ENCODE measurements at places on chromosomes 1 and 21. TPM values are rescaled to one million over a fixed set of nuclear protein-coding genes. Genes with fewer than 3 reads are reported as not detected.

Gene C1orf56
- polyA plus RNA-seq, result 1.7 TPM

Gene C1QA
- polyA plus RNA-seq, result 25.9 TPM

Gene TCEA3
- polyA plus RNA-seq, result 22.0 TPM

Gene ADCY10
- polyA plus RNA-seq, result not detected

Gene LRRC39
- polyA plus RNA-seq, result 1.2 TPM

Gene ARTN
- 1.8 TPM for polyA plus RNA-seq

Gene MASP2
- not detected for polyA plus RNA-seq

Gene AKR7A3
- 1.3 TPM for polyA plus RNA-seq

Gene SUCO
- polyA plus RNA-seq, result 10.9 TPM

Gene TFAP2E
- 0.87 TPM for polyA plus RNA-seq

Gene CATSPER4
- not detected for polyA plus RNA-seq

Gene BLZF1
- polyA plus RNA-seq, result 22.0 TPM

Gene NCF2
- polyA plus RNA-seq, result 3.4 TPM

Gene OR2L3
- not detected for polyA plus RNA-seq

Gene SNAPIN
- 35.3 TPM for polyA plus RNA-seq

Gene TMEM52
- 2.1 TPM for polyA plus RNA-seq

Gene SLC25A34
- polyA plus RNA-seq, result 0.46 TPM

Gene OR2M3
- not detected for polyA plus RNA-seq

Gene KAZN
- 32.0 TPM for polyA plus RNA-seq

Gene SYTL1
- polyA plus RNA-seq, result 136 TPM

Gene NEGR1
- polyA plus RNA-seq, result 1.4 TPM

Gene SPRR2D
- polyA plus RNA-seq, result 1,582 TPM

Gene S100A11
- 5,583 TPM for polyA plus RNA-seq

Gene PRR9
- polyA plus RNA-seq, result not detected

Gene SPRR4
- polyA plus RNA-seq, result not detected

Gene RGS16
- 1.5 TPM for polyA plus RNA-seq

Gene EXO1
- polyA plus RNA-seq, result 1.2 TPM

Gene ZBTB37
- 0.47 TPM for polyA plus RNA-seq

Gene KLHL20
- 8.2 TPM for polyA plus RNA-seq

Gene MATN1
- polyA plus RNA-seq, result 0.02 TPM

Gene CELA3A
- 0.47 TPM for polyA plus RNA-seq

Gene KMO
- 0.05 TPM for polyA plus RNA-seq

Gene SIKE1
- polyA plus RNA-seq, result 13.6 TPM

Gene RNU1-4
- polyA plus RNA-seq, result not detected

Gene DMBX1
- polyA plus RNA-seq, result not detected

Gene TEDDM1
- 0.06 TPM for polyA plus RNA-seq

Gene OXCT2
- polyA plus RNA-seq, result 0.28 TPM

Gene LCE1B
- polyA plus RNA-seq, result not detected

Gene SRGAP2C
- 2.8 TPM for polyA plus RNA-seq

Gene KRTAP7-1
- not detected for polyA plus RNA-seq
